CD8-positive, alpha-beta T cell (primary cell): ENCODE measurements at places on chromosomes 13 and 19. TPM values are rescaled to one million over a fixed set of nuclear protein-coding genes. Genes with fewer than 3 reads are reported as not detected.

IZUMO1 gene
- not detected for total RNA-seq

CLASRP gene
- 153 TPM for total RNA-seq

ZNF799 gene
- total RNA-seq = 1.1 TPM

THSD1 gene
- 0.38 TPM for total RNA-seq

C19orf33 gene
- not detected for total RNA-seq

MISP3 gene
- total RNA-seq = 0.41 TPM

ZNF541 gene
- total RNA-seq = 0.33 TPM

SGCG gene
- not detected for total RNA-seq

PPM1N gene
- total RNA-seq = 8.0 TPM

ALKBH6 gene
- 28.8 TPM for total RNA-seq

TNNT1 gene
- total RNA-seq = not detected

DNA sequence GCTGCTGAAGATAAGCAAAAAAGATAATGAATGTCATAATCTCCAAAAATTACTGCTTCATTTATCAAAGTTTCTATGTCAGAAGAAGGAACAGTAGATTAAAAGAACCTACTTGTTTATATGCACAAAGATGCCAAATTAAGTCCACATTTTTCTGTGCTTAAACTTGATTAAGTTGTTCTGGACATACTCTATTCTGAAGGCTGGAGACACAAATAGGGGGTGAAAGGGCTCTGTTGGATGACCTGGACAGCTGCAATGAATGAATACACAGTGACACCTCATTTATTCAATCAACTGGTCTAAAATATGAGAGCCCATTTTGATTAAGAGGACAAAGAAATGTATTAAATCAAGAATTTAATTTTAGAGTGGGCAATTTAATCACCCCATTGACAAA, 276.3 kb upstream of the PCDH9 start:
- DNase-seq = no peak

DNA sequence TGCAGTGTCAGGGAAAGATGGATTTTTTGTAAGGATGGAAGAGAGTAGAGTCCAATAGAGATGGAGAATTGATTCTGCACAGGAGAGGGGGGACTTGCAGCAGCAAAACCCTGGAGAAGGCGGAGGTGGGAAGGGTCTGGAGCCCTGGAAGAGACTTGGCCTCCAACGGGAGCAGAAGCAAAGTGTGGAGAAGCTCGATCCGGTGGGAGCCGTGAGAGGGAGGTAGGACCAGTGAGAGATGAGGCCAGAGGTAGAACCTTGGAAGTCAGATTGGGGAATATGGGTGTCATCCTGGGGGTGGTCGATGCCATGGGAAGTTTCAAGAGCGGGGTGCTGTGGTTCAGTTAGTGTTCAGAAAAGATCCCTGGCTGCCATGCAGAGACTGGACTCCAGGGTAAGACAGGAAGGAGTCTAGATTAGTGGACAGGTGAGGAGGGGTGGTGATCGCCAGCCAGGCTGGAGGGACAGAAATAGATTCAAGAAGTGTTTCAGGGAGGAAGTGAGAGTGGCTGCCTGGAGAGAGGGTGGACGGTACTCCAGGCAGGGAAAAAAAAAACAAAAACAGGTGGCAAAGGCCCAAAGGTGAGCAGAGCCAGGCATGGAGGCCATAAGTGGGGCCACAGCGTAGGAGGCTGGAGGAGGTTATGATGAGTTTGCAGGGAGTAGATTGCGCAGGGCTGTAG, 2.6 kb downstream of the PPP5C start:
- DNase-seq = no peak

GRCh38 chr19:35388277-35389054, 17.6 kb downstream of the GPR42 start:
- no peak for DNase-seq

GRCh38 chr19:38019396-38019724, 112.4 kb downstream of the SIPA1L3 start:
- no peak for DNase-seq

DNA sequence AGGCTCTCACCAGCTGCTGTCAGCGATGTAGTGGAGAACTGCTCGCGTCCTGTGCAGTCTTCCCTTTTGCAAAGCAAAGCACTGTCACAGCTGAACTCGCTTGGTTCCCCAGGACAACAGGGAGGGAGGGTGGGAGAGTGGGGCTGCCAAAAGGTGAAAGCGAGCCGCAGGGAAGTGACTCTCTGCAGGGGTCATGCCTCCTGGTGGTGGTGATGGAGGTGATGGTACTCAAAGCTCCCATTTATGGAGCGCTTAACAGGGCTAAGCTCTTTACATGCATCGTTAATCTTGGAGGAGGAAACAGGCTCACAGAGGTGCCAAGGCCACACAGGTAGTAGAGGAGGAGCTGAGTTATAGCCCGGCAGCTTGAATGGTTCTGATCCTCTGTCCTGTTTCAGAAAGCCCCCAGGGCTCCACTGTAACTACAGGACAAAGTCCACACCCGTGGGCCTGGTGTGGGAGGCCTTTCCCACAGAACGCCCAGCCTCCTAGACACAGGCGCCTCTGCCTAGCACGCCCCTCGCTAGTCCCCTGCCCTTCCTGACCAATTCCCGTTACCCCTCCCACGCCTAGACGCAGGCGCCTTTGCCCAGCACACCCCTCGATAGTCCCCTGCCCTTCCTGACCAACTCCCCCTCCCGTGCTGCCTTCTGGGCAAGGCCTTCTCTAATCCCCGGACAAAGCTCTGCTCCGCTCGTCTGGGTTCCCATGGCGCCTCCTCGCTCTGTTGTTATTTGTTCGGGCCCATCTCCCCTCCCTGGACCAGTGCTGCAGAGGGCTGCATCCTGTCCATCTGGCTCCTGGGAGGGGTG, 10.7 kb downstream of the PPP1R37 start:
- DNase-seq = peak; percentile 50

GRCh38 chr13:23805821-23806220, 83.4 kb downstream of the MIPEP start:
- DNase-seq = no peak

GRCh38 chr13:28426381-28426780, 68.5 kb downstream of the FLT1 start:
- no peak for DNase-seq

DNA sequence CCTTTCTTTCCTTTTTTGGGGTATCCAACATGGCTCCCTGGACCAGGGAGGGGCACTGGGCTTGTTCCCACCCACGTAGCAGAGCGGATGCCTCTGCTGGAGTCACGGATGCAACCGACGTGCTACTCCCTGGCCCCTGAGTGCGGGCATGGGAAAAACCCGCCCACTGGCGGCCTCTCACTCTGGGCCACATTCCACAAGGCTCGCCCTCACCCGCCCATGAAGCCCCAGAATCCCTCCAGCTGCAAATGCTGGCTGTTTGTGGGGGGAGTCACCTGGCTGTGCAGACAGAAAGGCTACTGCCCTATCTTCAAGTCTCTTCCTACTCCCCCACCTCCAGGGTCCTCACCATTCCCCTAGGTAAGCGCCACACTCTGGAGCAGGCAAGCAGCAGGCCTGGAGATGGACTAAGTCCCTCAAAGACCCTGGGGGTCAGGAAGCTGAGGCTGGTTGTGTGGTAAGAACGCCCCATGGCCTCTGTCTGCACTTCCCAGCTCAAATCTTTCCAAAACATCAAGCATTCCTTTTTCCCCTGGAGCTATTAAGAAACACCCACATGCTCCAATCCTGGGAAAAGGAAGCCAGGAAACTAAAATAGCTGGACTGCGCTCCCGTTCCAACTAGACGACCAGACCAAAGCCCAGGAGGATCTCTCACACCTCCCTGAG, 17.9 kb upstream of the EPHX3 start:
- DNase-seq = no peak

DNA sequence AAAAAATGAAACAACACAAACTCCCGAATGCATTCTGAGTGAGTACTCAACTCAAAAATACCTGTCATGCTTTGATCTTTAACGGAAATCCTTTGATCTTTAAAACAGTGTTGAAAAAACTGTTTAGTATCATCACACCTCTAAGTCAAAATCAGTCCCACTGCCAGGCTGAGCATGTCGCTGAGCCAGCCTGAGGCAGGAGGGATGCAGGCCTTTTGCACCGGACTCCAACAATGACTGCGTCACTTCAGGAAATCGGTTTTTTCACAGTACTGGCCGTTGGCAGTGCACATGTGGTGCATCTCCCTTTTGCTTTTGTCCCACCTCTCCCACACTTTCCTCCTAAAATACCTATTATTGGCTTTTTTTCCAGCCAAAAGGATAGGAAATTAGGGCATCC, 78.2 kb downstream of the SHISA2 start:
- DNase-seq = peak; percentile 35

GRCh38 chr13:20192158-20192835, 441 bp downstream of the GJB2 start:
- DNase-seq = no peak

DNA sequence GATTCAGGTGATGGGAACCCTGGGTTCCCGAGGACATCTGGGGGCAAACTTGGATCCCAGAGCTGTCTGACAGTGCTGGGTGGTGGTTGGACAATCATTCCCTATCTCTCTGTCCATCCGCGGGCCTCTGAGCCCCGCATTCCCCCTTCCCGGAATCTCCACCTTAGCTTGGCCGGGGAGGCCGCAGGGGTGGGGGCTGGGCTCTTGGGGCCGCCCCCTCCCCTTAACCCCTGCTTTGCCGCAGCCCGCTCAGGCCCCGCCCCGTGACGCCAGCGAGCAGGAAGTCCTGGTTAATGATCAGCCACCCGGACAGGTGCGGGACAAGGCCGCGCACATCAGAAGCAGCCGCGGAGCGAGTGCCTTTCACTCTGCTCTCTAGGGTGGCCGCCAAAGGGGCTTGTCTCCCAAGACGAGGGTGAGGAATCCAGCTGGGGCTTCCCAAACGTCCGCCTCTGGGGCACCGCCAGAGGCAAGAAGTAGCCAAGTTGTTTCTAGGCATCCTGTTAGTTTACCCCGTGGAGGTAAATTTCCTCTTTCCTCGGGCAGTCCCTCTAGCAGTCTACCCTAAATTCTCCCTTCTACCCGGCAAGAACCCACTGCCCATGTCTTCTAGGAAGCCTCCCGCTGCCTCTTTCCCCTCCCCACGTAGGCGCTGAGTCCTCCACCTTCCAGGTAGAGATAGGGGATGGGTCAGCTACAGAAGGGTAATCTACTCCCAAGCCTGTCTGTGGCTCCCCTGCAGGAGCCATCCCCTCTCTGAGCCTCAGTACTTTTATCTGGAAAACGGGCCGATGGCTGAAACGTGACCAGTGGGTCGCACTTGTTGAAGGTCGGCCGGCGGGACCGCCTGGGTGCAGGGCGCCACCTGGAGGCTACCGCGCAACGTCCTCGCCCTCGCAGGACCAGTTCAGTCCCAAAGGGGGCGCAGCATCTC, 3.0 kb downstream of the IRF2BP1 start:
- peak; percentile 66 for DNase-seq

DNA sequence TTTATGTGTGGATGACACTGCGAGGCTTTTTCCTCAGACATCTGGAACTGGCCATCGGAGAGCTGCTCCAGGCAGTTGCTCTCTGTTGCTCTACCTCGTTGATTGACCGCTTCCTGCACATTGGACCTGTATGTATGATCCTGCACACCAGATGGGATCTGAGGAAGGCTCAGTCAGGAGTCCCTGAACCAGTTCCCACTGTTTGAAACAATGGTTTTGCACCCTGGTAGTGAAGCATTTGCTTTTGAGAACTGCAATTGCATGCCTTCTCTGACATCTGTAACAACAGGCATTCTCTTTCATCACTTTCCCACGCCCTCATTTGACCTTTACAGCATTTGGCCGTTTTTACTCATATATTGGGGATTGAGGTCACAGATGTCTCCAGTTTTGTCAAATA, 61.1 kb upstream of the NPAS1 start:
- DNase-seq = no peak

DNA sequence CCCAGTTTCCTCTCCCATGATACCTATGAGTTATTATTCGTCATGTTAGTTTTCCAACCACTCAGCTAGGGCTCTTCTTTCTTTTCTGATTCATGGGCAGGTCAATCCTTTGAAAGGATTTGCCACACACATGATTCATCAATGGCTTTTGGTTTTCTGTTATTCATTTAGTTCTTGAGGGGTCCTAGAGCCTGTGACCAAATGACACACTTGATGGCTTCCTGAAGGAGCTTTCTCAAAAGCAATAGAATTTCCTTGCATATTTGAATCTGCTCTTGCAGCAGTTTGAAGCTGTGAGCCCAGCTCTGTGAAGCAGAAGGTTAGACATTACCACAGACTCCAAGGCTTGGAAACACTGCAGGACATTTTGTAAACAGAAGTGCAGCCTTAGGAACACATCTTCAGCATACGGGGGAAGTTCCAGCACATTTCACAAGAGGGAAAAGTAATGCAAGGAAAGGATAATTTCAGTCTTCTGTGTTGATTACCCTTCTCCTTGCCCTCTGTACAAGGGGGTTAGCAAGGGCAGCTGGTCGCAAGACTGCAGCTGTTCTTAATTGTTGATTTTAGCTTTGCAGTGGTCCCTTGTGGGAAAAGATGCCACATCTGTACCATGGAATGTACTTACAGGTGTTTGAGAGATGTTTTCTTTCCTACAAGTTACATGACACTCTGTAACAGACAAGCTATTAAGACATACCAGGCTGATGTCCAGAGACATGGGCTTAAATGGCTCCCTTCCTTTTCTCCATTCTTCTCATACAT, 338.6 kb downstream of the KCNRG start:
- no peak for DNase-seq

DNA sequence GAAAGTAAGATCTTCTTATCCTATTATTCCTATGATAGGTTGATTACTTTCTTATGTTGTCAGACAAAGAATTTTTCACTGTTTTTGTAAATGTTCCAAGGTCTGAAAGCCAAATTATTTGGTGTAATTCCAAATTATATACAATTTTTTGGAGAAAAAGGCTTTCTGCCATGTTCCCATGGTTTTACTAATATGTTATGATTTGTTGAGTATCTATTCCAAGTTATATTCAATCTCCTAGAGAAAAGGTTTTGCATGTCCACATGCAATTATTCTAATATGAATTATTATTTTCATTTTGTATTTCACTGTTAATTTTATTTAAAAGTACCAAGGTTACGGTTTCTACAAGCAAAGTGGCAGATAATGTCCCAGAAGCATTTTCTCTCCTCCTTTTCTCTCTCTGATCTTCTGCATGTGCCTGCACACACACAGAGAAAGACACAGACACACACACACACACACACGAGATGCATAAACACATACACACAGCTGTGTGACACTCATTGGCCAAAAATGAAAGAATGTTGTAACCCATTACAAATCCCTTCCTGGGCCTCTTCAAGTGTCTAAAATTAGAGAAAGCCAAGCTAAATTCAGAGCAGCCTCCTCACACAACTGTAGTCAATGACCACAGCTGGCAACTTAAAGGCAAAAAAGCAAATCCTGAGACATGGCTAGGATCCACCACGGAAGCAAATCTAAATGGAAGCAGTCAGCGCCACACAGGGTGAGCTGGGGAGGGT, 621.0 kb downstream of the EFNB2 start:
- DNase-seq = no peak

- DNase-seq = peak; percentile 73
Measured at GRCh38 chr19:1064661-1065605, 2.0 kb upstream of the ARHGAP45 start.

DNA sequence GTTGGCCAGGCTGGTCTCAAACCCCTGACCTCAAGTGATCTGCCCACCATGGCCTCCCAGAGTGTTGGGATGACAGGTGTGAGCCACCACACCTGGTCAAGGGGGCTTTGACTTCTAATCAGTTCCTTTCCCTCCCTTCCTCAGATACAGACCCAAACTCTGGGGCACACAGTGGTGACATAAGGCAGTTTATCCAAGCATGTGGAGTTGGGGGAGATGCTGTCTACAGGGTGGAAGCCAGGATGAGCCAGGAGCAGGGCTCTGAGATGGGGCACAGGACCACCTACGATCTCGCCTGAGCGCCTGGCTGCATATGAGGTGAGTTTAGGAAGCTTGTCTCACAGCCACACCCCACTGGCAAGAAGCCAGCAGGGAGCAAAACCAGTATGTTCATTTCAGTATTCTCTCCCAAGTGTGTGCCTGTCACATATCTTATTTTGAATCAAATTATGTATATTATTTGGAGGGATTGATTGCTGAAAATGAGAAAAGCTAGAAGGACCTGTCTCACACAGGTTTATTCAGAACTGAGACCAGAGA, 67.7 kb downstream of the KCTD15 start:
- DNase-seq = no peak
